ENCODE measurements at places on chromosomes 1 and 21. TPM values are rescaled to one million over a fixed set of nuclear protein-coding genes. Genes with fewer than 3 reads are reported as not detected.

Gene AADACL3
- not detected for total RNA-seq

Gene ZNF644
- total RNA-seq: 35.3 TPM

- DNase-seq: no peak
These were observed 482.1 kb upstream of the ADAMTS5 start for GRCh38 chr21:27448960-27449359.

- DNase-seq: no peak
These were observed 4.8 kb upstream of the PCBP3 start for GRCh38 chr21:45638707-45639106.

DNA sequence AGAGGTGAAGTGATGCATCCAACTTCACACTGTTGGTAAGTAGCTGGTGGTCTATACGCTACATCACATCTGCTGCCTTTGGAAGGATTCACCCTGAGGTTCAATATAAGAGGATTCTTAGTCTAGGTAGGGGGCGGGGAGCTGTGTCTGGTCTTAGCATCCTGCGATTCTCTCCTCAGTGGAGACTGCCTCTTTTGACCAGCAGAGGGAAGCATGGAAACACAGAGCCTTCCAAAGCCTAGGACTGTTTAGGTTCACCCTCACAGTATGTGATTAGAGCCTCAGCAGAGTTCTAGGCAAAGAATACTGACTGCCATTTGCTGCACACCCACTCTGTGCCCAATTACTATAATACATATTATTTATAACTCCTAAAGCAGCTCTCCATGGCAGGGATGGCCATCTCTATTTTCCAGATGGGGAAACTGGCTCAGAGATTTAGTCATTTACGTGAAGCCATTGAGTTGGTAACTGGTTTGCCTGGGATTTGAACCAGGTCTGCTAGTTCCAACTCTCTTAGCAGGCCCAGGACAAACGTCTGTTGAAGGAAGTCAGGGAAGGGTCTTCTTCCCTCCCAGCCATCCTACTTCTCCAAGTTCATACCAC, 28.9 kb upstream of the EFCAB14 start:
- peak; percentile 42 for DNase-seq

DNA sequence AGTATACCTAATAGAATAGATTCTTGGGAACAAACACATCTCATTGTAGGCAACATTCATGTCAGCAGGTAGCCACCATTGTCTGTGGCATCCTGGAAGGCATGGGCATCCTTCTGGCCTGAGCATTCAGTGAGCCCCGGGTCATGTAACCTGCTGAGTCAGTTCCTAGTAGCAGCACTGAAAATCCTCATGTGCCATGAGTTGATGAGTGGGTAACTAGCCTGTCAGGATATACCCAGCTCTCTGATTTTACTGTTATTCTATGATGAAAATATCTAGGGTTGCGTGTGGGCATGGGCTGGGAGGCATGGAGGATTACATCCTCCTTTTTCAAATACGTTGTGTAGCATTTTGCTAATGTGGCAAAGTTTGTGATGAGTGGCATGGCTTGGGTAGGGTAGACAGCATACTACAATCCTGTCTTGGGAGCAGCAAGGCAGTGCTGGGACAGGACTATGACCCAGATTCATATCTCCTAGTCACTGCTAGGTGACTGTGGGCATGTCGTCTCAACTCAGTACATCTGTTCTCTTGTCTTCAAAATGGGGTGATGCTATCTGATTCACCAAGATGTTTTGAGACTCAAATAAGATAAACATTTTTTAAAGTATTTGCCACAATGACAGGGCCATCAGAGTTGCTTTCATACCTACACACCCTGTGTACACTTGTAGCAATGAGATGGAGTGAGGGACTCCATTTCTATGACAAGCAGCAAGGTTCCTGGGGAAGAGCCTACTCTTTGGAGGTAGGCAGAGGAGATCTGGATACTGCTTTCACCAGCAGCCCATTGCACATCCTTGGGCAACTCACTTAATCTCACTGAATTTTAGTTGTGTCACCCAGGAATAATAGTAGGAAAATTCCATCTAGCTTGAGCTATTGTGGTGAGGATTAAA, 62.5 kb downstream of the CD58 start:
- DNase-seq: no peak

DNA sequence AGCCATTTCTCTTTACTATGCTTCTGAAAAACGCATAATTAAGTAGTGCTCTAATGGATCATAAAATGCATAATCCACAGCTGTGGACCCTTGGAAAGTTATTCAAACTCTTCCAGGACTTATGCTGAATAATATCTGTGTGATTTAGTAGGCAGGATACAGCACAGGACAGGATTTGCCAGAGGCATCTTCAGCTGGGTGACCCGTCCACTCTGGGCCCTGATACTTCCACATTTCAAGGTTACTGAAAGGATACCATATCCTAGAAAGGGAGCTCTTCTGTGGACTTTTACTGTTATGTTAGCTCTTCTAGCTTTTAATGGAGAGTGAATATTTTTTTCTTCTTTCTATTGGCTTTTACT, 49.6 kb downstream of the MAP10 start:
- DNase-seq: no peak

Gene HCRTR1
- total RNA-seq: not detected

GRCh38 chr1:151939779-151940178, 30.5 kb upstream of the THEM4 start:
- no peak for DNase-seq

Gene PTCH2
- total RNA-seq: not detected

DNA sequence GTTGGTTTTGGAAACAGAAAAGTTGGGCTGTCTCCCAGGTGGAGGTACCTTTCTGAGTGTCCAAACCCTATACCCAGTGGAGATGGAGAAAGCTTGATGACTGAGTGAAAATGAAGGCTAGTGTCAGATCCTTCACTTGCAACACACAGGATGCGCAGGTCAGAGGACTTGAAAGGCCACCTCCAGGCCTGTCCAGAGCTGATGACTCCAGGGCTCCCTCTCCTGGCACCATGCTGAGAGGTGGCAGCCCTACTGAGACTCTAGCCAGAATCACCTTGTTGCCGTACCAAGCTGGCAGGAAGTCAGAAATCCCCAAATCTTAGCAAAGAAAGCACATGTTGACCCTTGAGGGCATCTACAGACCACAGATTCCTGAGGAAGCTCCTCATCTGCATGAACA, 16.4 kb downstream of the KNCN start:
- DNase-seq: no peak

DNA sequence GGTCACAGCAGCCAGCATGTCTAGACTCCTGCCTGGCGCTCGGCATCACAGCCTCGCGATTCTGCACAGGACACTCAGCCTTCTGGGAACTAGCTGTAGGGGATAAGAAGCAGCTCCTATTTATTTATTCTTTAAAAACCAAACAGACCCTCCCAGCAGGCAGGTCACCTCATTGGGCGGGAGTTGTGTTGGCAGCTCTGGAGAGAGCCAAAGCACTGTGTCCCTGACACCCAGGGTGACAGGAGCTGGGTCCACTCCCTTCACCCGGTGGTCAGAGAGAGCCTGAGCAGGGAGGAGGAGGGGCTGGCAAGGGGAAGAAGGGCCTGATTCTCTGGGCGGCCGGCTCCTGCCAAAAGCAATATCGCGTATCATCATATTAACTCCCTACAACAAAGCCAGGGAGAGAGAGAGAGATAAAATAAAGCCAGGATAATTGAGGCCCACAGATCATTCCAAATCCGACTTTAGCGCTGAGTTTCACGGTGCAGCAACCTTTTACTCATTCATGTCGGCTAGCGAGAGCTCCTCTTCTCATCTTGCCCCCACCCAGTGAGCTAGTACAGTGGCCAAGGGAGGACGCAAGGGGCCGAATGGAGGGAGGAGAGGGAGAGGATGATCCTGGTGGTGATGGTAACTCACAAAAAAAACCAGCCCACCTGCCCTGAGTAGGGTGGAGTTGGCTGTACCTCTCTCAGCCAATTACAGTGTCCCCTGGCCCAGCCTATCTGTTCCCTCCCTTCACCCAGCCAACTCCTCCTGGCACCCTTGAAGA, 79.8 kb upstream of the IFFO2 start:
- DNase-seq: no peak

GRCh38 chr1:58726581-58726980, 26.7 kb upstream of the MYSM1 start:
- no peak for DNase-seq

Gene SWT1
- 1.0 TPM for total RNA-seq

- DNase-seq: no peak
These were observed 17.7 kb downstream of the MRPS6 start for GRCh38 chr21:34091032-34091431.

Gene AGT
- 0.10 TPM for total RNA-seq

Gene DLGAP3
- total RNA-seq: 0.05 TPM

GRCh38 chr1:31904339-31905092, 33.7 kb downstream of the PTP4A2 start:
- DNase-seq: no peak

DNA sequence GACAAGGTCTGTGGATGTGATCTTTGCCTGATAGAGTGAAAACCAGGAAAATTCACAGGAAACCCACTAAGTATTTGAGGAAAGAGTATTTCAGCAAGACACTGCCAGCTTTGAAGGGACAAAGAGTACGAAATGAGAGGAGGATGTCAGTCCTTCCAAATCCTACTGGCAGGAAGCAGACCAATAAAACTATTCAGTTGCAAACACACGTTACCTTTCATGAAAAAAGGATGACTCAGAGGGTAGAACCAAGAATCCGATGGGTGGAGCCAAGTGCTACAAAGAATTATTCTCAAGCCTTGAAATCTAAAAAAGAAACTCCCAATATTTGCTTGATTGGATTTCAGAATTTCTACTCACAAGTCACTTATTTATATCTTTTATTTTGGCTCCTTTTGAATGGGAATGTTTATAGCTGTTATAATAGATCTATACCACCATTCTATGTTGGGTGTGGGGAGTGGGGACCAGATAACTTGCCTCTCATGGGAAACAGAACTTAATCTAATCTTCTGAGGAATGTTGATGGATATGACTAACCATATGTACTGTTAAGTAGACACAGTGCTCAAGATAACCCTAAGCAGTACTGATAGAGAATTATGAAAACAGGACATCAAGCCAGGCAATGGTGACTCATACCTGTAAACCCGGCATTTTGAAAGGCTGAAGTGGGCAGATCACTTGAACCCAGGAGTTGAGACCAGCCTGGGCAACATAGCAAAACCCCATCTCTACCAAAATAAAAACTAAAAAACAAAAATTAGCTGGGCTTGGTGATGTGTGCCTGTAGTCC, 19.3 kb upstream of the HEATR1 start:
- peak; percentile 58 for DNase-seq

Gene AKR1A1
- 106 TPM for total RNA-seq

GRCh38 chr21:14086553-14086952, 124.2 kb downstream of the LIPI start:
- no peak for DNase-seq

GRCh38 chr1:72917920-72918319, 635.6 kb upstream of the NEGR1 start:
- no peak for DNase-seq

Gene AGBL4
- not detected for total RNA-seq

DNA sequence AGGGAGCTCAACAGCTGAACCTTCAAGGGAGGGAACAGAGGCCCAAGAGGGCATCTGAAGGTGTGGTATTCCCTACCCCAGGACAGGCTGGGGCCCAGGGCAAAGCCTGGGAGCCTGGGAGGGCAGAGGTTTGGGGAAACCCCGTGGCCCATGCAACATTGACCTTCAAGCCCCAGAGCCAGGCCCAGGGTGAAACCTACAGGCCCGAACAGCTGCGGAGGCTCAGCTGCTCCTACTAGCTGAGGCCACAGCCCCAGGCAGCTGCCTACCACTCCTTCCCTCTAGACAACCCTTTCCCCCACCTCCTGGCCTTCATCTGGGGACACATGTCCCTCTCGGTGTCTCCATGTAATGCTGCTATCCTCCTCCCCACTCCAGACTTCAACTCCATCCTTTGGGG, 3.2 kb downstream of the LAD1 start:
- DNase-seq: no peak

Gene KIF2C
- total RNA-seq: 75.6 TPM

- DNase-seq: no peak
These were observed 106.8 kb downstream of the ZBTB18 start for GRCh38 chr1:244157731-244158438.

GRCh38 chr1:3405974-3406867, 48.2 kb upstream of the ARHGEF16 start:
- DNase-seq: no peak

DNA sequence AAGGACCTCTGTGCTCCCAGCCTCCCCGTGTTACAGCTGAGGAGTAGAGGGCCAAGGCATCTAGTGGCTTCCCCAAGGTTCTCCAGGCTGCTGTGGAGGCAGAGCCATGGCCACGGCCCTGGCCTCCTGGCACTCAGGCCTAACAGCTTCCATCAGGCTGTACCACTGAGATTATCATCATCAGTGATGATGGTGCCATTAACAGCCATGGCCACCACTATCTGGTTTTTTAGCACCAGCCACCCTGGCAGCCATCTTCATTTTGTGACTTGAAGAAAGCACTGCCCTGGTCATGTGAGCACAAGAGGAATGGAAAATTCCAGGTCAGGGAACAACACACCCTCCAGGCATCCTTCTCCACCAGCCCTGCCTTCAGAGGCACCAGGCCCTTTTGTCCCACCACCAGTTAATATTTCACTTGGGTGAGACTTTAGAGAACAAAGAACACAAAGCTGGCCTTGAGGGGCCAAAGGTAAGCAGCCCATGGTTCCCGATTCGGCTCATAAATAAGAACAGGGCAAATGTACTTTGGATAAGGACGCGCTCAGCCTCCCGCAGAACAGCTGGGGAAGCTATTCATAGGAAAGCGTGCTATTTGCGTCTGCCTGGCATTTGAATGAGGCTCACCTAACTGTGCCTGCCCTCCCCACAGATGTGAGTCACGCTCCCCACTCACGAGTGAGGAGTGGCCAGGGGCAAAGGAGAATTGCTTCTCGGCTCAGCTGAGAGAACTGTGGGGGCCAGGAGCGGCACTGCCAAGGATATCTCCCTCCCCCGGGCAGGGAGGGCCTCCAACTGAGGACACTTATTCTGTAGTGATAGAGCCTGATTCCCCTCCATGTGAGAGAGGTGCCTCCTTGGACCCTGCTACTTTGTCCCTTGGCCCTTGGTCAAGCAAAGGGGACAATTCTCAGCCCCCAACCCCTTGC, 95.6 kb downstream of the CD58 start:
- no peak for DNase-seq

DNA sequence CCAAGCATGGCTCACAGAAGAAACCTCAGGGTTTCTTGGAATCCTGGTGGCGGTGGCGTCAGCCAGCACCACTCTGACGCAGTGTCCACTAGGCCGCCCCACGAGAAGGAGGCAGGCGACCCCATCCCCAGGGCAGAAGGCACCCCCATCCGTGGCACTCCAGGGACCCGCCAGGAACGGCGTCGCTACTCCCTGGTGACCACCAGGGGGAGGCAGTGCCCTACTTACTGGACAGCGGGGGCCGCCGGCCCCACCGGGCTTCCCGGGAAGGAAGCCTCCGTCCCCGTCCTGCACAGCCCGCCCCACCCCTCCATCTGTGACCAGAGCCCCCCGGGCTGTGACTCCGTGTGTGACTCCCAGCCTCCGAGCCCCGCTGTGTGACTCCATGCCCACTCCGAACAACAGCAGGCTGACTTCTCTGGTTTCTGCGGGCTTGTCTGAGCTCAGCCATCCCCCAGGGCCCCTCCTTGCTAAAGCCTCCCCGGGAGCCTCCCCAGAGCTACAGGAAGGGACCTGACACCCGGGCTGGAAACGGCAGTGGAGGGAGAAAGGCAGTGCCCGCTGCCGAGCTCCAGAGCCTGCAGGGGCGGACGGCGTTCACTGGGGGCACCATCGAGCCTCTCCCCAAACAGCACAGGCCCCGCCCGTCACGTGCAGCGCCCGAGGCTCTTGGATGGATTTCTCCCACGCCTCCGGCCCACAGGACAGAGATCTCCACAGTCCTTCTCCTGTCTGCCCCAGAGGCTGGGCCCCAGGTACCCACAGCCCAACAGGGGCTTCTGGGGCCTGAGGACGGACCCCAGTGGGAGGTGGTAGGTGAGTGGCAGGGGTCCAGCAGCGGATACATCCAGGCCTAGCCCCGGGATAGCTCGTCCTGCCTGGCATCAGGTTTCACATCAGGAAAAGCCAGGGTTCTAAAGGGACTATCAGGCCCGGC, 21.1 kb downstream of the KIF17 start:
- DNase-seq: peak; percentile 96

Measured in HT1080 (cell line).